Activated T-cell treated with anti-CD3 and anti-CD28 coated beads, Interleukin-2, amount 50 U/mL, for 48 hours (primary cell): ENCODE measurements at places on chromosomes 1 and 21.

- no peak for DNase-seq
Measured at GRCh38 chr21:28627691-28628090, 365.0 kb downstream of the LTN1 start.

DNA sequence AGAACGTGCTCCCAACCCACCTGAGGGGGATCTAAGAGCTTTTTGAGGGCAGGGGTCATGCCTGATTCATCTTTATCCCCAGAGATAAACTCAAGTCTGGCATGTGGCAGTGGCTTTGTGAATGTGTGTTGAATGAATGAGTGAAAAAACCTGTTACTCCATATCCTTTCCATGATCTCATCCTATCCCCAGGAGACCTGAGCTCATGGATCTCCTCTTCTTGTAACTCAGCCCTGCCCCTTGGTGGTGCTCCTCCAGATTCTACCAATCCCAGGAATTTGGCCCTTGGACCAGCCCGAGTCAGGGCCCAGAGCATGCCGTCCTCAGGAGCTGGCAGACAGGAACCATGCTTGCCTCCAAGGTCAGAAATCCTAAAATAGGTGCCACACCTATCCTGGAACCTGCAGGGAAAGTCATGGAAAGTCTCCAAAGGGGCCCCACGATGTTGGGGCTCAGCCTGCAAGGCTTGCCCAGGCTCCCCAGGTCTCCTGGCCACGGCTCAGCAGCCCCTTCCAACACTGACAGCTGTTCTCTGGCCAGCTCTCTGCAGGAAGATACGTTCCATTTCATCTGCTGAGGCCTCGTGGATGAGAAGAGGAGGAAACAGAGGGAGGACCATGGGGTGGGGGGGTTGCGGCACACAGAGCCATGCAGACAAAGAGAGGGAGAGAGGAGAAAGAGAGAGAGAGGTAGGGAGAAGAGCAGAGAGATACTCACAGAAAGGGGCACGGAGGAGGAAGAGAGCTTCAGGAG lies 214.6 kb downstream of the TRABD2B start:
- DNase-seq: no peak

GRCh38 chr21:42223826-42224575 lies 5.1 kb downstream of the ABCG1 start:
- DNase-seq: no peak

- no peak for DNase-seq
Measured at GRCh38 chr1:54798206-54798605, 2.9 kb downstream of the TTC22 start.

GRCh38 chr1:17538428-17539117 lies 925 bp upstream of the ARHGEF10L start:
- DNase-seq: no peak

- no peak for DNase-seq
Measured at GRCh38 chr1:173330149-173330951, 123.2 kb upstream of the TNFSF4 start.

DNA sequence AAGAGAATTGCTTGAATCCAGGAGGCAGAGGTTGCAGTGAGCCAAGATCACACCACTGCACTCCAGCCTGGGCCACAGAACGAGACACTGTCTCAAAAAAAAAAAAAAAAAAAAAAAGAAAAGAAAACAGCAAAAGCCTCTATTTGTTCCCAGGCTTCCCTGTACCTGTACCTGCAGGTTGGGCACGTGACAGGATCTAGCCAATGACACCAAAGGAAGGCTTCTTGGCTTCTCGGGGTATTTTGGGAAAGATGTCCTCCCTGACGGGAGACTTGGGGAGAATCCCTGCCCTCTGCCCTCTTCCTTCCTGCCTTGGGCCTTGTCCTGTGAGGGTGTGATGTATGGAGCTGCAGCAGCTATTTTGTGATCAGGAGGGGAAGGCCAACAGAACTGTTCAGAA lies 22.8 kb downstream of the TMCO4 start:
- no peak for DNase-seq

DNA sequence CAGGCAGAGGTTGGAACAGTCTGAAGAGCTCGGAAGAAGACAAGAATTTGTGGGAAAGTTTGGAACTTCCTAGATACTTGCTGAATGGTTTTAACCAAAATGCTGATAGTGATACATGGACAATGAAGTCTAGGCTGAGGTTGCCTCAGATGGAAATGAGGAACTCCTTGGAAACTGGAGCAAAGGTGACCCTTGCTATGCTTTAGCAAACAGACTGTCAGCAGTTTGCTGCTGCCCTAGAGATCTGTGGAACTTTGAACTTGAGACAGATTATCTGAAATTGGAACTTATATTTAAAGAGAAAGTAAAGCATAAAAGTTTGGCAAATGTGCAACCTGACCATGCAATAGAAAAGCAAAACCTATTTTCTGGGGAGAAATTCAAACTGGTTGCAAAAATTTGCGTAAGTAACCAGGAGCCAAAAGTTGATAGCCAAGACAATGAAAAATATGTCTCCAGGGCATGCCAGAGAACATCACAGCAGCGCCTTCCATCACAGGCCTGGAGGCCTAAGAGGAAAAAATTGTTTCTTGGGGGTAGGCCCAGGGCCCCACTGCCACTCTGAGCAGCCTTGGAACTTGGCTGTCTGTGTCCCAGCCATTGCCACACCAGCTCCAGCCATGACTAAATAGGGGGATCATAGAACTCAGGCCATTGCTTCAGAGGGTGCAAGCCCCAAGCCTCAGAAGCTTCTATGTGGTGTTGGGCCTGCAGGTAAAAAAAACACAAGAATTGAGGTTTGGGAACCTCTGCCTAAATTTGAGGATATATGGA lies 675.3 kb downstream of the LTN1 start:
- no peak for DNase-seq

DNA sequence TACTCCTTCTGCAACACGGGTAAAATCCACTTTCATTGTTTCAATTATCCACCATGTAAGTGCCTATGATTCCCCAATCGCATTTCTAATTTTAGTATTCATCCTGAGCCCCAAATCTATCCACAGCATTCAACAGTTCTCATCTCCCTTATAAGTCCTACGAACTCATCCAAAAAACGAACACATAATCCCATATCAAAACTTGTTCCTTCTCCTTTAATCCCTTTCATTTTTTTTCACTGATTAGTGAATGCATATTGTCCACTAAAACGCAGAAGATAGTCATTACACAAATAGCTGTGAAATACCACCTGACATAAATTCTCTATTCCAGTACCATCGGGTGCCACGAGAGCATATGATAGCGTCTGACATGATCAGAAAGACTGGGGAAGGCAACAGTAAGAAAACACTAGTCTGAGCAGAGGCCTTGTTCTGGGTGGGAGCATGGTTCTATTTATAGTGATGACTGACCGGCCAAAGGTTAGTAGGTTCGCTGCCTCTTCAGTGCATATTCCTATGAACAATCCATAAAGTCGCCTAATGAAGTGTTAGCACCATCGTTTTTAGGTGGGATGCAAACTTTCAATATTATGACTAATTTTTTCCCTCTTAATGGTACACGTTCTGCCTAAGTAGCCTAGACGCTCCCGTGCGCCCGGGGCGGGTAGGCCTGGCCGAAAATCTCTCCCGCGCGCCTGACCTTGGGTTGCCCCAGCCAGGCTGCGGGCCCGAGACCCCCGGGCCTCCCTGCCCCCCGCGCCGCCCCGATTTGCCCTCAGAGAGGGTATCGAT lies 648 bp downstream of the ATP5PF start:
- no peak for DNase-seq

DNA sequence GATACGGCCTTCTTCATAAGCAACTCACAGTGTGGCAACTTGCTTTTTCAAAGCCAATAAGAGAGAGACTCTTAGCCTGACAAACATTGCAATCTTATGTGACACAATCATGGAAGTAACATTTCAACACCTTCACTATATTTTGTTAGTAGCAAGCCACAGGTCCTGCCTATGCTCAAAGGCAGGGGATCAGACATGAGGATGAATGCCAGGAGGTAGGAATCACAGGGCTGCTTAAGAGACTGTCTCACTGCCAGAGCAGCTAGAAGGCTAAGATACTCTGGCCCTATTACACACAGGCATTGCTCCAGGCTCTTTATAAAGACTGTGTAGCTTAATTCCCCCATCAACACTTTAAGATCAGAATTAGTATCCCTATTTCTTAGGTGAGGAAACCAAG lies 236.2 kb upstream of the KAZN start:
- no peak for DNase-seq

GRCh38 chr1:247111700-247112478 lies 7.7 kb upstream of the ZNF669 start:
- no peak for DNase-seq

DNA sequence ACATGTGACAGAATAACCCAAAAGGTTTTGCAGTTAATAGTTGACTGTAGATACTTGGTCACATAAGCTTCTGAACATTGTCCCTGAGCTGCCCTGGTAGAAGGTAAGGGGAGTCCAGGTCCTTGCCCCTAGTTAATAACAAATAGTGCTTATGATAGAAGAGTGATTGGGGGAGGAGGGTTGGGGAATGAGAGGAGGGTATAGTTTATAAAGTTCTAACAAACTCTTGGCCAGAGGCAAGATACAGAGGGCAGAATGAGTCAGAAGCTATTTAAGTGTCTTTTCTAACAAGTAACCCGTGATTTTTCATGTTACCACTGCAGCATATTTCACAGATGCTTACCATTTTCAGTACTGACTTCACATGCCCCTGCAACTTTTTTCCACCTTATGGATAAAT lies 26.7 kb upstream of the MYOCOS start:
- DNase-seq: no peak
